ENCODE measurements at places on chromosomes 1 and 21.

DNA sequence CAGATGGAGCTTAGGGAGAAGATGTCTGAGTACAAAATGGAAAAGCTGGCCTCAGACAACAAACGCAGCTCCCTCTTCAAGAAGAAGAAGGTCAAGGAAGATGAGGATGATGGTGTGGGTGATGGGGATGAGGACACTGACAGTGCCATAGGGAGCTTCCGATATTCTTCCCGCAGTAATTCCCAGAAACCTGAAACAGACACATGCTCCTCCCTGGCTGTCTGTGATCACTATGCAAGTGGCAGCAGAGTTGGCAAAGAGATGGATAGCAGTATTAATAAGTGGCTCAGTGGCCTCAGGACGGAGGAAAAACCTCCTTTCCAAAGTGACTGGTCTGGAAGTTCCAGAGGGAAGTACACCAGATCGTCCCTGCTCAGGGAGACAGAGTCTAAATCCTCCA is 33.8 kb downstream of the STYXL2 start:
- no peak for DNase-seq

DNA sequence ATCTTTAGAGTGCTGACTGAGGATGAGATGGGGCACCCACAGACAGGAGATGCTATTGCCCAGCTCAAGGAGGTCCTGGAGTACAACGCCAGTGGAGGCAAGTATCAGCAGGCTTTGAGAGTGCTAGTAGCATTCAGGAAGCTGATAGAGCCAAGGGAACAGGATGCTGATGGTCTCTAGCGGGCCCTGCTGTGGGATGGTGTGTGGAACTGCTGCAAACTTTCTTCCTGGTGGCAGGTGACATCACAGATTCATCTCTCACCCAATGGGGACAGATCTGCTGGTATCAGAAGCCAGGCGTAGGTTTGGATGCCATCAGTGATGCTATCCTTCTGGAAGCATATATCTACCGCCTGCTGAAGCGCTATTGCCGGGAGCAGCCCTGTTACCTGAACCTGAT is 609.8 kb upstream of the NCAM2 start:
- no peak for DNase-seq

DNA sequence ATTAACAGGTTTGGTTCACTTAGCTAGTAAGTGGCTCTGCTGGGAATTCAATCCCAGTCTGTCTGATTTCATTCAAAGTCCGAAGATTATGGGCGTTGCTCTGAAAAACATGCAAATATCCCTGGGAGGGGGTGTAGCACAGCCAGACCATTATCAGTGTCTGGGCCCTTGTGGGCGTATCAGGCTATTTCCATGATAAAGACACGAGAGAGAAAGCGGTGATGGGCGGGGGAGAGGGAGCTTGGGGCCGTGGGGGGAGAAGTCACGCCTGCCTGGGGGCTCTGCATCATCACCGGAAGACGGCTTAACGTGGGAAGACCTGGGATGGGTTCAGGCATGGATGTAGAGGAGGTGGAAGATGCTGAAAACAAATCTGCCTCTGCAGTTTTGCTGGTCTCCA is 25.8 kb downstream of the IL6R start:
- DNase-seq: no peak

DNA sequence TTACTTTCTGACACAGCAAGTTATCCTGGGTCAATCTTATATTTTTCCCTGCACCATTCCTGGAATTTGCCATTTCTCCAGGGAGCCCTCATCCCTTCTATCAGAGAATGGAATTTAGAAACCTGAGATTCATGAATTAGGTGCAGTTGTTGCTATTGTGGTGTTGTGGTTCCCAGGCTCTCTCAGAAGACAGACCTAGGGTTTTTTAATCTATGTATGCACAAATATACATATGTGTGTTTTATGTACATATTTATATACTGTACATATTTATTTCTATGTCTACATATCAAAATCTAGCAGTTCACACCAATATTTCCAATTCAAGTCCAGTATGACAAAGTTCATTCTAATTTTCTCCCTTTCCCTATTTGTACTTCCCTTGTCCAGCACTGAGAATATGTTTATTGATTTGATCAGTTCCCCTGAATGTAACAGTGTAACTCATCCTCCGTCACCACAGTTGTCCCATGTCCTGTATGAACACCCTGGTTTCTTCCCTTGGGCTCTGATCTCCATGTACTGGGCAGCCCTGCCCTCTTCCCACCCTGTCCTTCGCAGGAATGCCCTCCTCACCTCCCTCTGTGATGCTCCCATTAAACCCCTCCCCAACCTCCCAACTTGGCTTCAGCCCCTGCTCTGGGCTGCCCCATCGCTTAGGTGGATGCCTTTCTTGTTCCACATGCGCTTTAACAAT is 145.5 kb downstream of the VPS13D start:
- no peak for DNase-seq

DNA sequence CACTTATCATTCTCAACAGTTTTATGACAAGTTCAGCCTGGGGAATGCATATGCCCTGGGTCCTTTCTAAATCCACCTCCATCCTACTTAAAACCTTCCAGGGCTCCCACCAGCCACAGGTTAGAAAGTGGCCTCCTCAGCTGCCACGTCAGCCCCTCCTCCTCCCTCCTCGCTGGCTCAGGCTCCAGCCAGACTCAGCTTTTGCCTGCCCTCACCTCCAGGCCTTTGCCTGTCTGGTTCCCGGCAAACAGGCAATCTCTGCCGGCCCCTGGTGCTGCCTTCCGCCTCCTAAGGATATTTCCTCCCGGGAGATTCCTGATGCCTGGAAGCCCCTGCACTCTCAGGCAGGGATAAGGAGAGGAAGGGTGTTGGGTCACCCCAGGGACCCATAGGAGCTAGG is 9.5 kb downstream of the RHBG start:
- no peak for DNase-seq

GRCh38 chr1:34712007-34712688 is 42.7 kb upstream of the GJB5 start:
- no peak for DNase-seq

GRCh38 chr1:230509281-230509977 is 83.3 kb upstream of the PGBD5 start:
- DNase-seq: peak; percentile 18

- DNase-seq: no peak
Measured at GRCh38 chr1:64184003-64184440, 19.4 kb upstream of the UBE2U start.

DNA sequence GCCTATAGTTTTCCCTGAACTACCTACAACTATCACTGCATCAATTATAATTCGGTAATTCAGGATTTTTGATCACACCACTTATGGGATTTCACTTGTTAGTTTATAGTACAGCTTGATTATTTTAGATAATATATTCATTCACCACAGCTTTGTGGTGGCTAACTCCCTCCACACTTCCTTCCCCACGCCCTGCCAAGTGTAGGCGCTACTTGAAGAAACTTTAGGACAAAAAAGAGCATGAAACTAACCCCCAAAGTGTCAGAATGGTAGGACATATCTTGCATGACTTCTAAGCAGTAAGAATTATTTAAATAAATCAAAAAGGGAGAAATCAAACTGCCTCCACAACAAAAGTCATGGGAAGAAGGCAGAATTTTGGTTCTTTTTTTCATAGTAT is 70.1 kb downstream of the LHX9 start:
- no peak for DNase-seq

GRCh38 chr1:32372149-32372756 is 9.9 kb downstream of the TSSK3 start:
- no peak for DNase-seq

GRCh38 chr21:45584786-45585185 is 42.5 kb upstream of the SLC19A1 start:
- no peak for DNase-seq

GRCh38 chr1:22846458-22846857 is 126.2 kb downstream of the LACTBL1 start:
- DNase-seq: no peak

All from smooth muscle cell of the brain vasculature (primary cell).